ENCODE measurements at places on chromosomes 7 and 10.

GRCh38 chr10:132458586-132459300 lies 61.7 kb downstream of the PWWP2B start:
- DNase-seq = peak; percentile 58

DNA sequence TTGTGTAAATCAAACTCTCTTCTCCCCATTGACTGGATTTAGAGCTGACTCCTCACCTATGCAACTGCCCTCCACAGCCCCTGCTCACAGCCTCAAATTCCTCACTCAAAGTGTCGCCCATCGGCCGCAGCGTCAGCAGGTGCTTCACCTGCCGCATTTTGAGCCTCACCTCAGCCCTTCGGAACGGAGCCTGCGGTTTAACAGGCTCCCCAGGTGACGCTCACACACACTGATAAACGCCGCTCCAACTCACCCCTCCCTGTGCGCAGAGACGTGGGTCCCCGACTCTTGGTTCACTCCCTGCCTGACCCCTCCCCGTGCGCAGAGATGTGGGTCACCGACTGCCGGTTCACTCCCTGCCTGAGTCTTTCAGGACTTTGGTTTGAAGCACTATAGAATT lies 57.1 kb downstream of the CARD11 start:
- no peak for DNase-seq

DNA sequence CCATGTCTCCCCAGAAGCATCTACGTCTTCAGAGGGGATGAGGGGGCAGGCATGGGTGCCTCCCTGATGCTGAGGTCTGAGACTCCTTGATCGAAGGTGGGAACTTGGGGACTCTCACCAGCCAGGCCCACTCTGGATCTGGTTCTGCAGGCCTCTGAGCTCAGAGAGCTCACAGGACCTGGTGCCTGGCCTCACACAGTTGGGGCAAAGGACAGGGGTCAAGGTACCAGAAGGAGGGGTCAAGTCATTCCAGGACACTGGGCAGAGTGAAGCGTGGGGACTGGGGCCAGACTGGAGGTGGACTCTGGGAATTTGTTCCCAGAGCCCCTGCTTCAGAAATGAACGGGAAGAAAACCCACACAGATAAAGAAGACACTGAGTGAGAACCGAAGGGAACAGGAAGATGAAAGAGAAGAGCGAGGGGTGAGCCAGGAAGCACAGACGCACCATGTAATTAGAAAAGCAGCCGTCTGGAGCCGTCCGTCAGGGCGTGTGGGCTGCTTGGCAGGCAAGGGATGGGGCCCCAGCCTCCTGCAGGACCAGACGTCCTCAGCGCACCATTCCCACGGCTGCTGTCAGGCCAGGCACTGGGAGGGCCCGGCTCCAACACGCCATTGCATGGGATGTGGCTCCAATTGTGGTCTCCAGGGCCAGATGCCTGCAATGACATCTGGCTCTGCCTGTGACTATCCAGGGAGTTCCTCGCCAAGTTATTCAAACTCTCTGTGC lies 47.7 kb downstream of the ZCCHC24 start:
- no peak for DNase-seq

- no peak for DNase-seq
Measured at GRCh38 chr10:80542652-80543318, 5.1 kb downstream of the SH2D4B start.

DNA sequence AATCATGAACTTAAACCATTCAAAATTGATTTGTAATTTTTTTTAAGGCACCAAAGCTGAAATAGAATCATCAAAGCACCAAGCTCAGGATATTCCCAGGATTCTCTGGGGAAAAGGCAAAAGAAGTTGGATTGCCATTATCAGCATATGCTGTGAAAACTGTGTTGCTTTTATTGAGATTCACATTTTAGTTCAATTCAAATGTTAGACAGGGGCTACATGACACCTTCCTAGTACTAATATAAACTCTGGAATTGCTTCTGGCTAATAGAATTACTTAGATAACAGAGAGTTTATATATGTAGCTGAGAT lies 4.3 kb upstream of the NDST2 start:
- no peak for DNase-seq

DNA sequence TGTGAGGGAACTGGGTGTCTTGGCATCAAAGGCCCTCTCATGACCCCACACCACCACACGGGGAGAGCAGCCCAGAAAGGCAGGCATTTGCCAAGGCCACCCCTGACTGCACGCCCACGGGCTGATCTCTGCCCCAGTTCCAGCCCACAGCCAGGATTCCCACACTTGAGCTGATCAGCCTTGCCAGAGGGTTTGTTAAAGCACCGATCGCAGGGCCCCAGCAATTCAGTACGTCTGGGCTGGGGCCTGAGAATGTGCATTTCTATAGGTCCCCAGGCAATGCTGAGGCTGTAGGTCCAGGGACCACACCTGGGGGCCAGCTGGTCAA lies 103.9 kb downstream of the TNS3 start:
- DNase-seq = no peak

DNA sequence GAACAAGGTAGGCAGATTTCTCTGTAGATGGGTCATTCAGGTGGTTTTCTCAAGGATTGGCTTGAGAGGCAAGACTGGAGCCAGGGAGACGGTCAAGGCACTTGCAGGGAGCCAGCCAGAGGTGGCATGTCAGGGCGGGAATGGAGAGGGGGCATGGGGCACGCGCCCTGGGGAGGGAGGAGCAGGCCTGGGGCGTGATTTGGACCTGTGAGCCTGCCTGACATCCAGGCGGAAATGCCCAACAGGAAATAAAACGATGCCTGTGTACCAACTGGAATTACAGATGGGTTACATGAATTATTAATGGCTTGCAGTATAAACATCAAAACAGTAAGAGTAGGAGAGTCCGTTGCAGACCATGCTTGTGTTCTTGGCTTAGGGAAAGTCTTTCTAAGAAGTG lies 8.6 kb upstream of the SUN1 start:
- DNase-seq = no peak

GRCh38 chr7:46571996-46572395 lies 650.9 kb upstream of the IGFBP3 start:
- DNase-seq = no peak

- no peak for DNase-seq
Measured at GRCh38 chr7:125126376-125126775, 196.8 kb upstream of the POT1 start.
